ENCODE measurements at places on chromosomes 1 and 21. TPM values are rescaled to one million over a fixed set of nuclear protein-coding genes. Genes with fewer than 3 reads are reported as not detected.

DNA sequence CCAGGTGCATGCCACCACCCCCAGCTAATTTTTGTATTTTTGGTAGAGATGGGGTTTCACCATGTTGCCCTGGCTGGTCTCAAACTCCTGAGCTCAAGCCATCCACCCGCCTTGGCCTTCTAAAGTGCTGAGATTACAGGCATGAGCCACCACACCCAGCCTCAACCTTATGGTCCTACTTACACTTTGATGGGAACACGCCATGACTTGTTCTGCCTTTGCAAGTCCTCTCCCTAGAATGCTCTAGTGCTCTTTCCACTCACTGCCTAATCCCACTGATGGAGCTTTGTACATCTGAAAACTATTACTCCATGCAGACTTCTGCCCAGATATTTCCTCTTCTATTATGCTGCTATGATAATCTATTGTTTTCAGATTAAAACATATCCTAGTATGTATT, 174.3 kb downstream of the DAB1 start:
- no peaks in the 10 kb centered on the region for H3K27me3 ChIP-seq
- DNase-seq = no peak
- H3K36me3 ChIP-seq = no peaks in the 10 kb centered on the region
- no peak overlapping the region for H3K27ac ChIP-seq
- no peak overlapping the region for H3K4me3 ChIP-seq

GJA8 gene
- total RNA-seq = not detected

RGS18 gene
- total RNA-seq = 2.0 TPM

XCL2 gene
- total RNA-seq = not detected

CD5L gene
- not detected for total RNA-seq

- H3K4me1 ChIP-seq = no peaks in the 10 kb centered on the region
- no peak overlapping the region for H3K4me3 ChIP-seq
- H3K27ac ChIP-seq = no peak overlapping the region
- DNase-seq = no peak
Measured at GRCh38 chr1:2451741-2452140, 24.3 kb upstream of the PLCH2 start.

DNA sequence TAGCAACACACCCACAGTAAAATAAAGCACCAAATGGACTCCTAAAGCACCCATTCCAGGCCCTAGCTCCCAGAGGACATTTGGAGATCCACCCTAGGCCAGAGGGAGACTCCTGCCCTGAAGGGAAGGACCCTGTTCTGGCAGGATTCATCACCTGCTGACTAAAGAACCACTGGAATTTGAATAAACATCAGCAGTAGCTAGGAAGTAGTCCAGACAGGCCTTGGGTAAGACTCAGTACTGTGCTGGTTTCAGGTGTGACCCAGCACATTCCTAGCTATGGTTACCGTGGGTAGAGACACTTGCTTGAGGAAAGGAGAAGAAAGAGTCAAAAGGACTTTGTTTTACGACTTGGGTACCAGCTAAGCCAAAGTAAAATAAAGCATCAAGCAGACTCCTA, 92.7 kb upstream of the LRRC7 start:
- no peak overlapping the region for H3K27ac ChIP-seq
- H3K27me3 ChIP-seq = no peaks in the 10 kb centered on the region
- no peaks in the 10 kb centered on the region for H3K4me1 ChIP-seq

- H3K4me3 ChIP-seq = no peak overlapping the region
- no peak overlapping the region for H3K27ac ChIP-seq
- no peaks in the 10 kb centered on the region for H3K36me3 ChIP-seq
- no peak for DNase-seq
Measured at GRCh38 chr1:55554611-55555010, 339.4 kb upstream of the USP24 start.

MCOLN2 gene
- total RNA-seq = 3.8 TPM

DNA sequence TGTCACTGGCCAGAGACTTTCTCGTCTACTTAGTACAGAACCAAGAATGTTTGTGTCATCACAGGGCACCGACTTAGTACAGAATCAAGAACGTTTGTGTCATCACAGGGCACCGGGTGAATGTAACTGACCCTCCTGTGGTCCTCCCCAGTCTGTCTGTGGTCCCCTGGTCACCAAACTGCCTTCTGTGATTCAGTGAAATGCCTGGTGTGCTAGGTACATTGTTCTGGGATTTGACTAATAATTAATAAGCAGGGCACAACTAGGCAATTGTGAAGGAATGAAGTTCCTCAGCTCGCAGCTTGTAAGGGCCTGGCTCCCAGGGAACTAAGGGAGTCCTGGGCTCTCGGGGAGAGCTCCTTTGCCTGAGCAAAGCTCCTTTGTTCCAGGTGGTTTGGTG, 7.2 kb downstream of the MECR start:
- no peak for DNase-seq
- no peaks in the 10 kb centered on the region for H3K36me3 ChIP-seq
- H3K27me3 ChIP-seq = no peaks in the 10 kb centered on the region
- no peaks in the 10 kb centered on the region for H3K4me1 ChIP-seq
- H3K4me3 ChIP-seq = no peak overlapping the region

- no peaks in the 10 kb centered on the region for H3K27me3 ChIP-seq
- H3K4me3 ChIP-seq = no peak overlapping the region
- H3K36me3 ChIP-seq = no peaks in the 10 kb centered on the region
- no peak for DNase-seq
- H3K4me1 ChIP-seq = peaks cover 20% of the 10 kb centered on the region
Measured at GRCh38 chr1:37468037-37468436, 6.3 kb upstream of the ZC3H12A start.

- no peak overlapping the region for H3K27ac ChIP-seq
- no peaks in the 10 kb centered on the region for H3K27me3 ChIP-seq
- H3K4me3 ChIP-seq = no peak overlapping the region
- no peaks in the 10 kb centered on the region for H3K4me1 ChIP-seq
Measured at GRCh38 chr1:154759196-154759595, 110.9 kb downstream of the KCNN3 start.

PCP4 gene
- 2.3 TPM for total RNA-seq

GRCh38 chr21:36209626-36210171, 53.1 kb downstream of the DOP1B start:
- no peak for DNase-seq
- no peaks in the 10 kb centered on the region for H3K27me3 ChIP-seq
- H3K36me3 ChIP-seq = no peaks in the 10 kb centered on the region

DNA sequence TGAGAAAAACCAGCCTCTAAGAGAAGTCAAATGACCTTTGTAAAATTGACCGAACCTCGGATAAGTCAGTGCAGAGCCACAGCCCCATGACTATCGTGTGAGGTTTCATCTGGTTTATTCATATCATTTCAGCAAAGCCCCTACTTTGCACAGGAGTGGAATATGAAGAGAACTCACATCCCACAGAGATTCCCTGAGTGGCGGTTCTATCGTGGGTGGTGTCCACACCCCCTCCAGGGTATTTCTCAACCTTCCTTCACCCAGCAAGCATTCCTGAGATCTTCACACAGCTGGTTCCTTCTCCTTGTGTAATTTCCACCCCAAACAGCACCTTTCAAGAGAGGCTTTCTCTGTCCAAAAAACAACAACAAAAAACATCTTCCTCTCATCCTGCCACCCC, 47.5 kb downstream of the EVA1C start:
- H3K27me3 ChIP-seq = no peaks in the 10 kb centered on the region
- no peak overlapping the region for H3K27ac ChIP-seq
- H3K4me1 ChIP-seq = peaks cover 32% of the 10 kb centered on the region
- H3K4me3 ChIP-seq = no peak overlapping the region
- H3K36me3 ChIP-seq = no peaks in the 10 kb centered on the region
- DNase-seq = no peak
